ENCODE measurements at places on chromosomes 7 and 10.

- no peak for DNase-seq
Observed at GRCh38 chr7:53744403-53744760, 708.9 kb downstream of the POM121L12 start.

DNA sequence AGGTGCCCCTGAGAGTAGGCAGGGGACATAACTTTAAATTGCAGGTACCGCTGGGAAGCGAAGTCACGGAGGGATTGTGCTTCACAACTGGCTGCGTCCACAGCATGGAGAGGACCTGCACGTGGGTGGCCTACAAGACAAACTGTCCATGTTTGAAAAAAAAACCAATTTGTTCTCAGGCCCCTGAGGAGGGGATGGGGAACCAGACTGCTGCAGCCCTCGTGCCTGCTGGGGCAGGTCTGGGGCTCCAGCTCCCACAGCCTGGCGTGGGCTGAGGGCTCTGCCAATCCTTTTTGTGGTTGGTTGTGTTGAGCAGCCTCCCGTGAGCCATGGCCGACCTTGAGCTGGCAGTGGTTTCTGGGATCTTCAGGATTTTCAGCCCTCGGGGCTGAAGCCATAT, 9.7 kb downstream of the SFRP5 start:
- no peak for DNase-seq

GRCh38 chr10:123991611-123992570, 100.3 kb upstream of the CPXM2 start:
- DNase-seq = no peak

GRCh38 chr7:82423446-82423845, 20.1 kb downstream of the CACNA2D1 start:
- no peak for DNase-seq

- DNase-seq = no peak
Observed at GRCh38 chr7:105336009-105336408, 52.7 kb downstream of the SRPK2 start.

GRCh38 chr10:63071145-63071544, 62.0 kb upstream of the NRBF2 start:
- DNase-seq = no peak

DNA sequence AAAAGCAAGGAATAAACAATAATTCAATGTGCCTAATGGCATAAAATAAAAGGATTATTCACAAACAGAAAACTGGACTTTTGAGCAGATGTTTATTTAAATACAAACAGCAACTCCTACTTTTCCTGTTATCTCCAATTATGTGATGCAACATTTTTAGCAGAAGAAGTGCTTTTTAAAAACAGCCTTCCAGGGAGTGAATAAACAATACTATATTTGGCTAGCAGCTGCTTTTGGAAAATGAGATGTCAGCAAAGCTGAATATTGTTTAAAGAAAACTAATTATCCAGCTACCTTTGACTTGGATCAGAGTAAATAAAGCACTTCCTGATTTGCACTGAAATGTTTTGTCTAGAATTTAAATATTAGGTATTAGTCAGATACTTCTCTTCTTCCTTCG, 23.2 kb downstream of the CDK1 start:
- DNase-seq = no peak

- DNase-seq = no peak
Observed at GRCh38 chr7:141157138-141157765, 83.4 kb downstream of the TMEM178B start.

GRCh38 chr10:115760131-115760530, 512.9 kb downstream of the GFRA1 start:
- DNase-seq = no peak

GRCh38 chr10:24505759-24506158, 217.9 kb downstream of the ARHGAP21 start:
- DNase-seq = no peak

- DNase-seq = no peak
Observed at GRCh38 chr7:132755538-132756483, 179.5 kb upstream of the PLXNA4 start.

- no peak for DNase-seq
Observed at GRCh38 chr7:29892231-29892630, 85.9 kb downstream of the WIPF3 start.

- no peak for DNase-seq
Observed at GRCh38 chr7:81887098-81888090, 117.5 kb upstream of the HGF start.

DNA sequence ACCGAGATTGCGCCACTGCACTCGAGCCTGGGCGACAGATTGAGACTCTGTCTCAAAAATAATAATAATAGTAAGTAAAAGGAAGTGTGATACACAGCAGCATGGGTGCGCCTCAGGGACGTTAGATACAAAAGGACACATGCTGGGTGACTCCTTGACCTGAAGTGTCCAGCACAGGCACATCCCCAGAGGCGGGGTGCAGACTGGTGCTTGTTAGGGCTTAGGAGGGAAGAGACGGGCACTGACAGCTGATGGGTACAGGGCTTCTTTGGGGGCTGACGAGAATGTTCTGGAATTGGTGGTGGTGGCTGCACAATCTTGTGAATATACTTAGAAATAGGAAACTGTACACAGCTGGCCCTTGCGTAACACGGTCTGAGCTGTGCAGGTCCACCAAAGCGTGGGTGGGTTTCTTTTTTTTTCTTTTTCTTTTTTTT, 61.8 kb upstream of the DNAJB6 start:
- DNase-seq = no peak

GRCh38 chr7:123096976-123097375, 101.5 kb upstream of the TAS2R16 start:
- DNase-seq = no peak

GRCh38 chr7:84237533-84238173, 43.1 kb upstream of the SEMA3A start:
- peak; percentile 90 for DNase-seq

DNA sequence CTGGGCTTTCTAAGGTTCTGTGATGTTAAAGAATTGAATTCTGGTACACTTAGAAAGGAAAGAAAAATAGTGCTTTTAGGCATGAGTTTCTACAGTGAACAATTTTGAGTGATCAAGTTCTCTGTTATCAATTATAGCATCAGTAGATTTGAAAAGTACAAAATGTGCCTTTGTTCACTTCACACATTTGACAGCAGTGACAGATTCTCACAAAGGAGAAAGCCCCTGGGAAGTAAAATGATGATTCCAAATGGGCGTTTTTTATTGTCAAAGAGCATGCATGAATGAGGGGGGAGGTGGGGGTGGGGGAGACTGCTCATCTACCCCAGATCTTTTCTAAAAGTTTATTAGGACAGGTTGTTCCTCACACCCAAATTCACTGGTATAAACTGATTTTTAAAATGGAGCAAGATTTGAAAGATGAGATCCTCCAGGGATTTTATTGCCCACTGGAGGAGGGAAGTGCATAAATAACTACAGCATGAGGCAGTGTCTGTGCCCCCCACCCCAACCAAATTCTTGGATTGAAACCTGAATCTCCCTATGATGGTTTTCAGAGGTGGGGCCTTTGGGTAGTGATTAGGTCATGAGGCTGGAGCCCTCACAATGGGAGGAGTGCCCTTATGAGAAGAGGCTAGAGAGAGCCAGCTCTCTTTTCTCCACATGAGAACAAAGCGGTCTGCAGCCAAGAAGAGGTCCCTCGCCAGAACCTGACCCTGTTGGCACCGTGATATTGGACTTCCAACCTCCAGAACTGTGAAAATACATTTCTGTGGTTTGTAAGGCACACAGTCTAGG, 79.5 kb downstream of the AOAH start:
- no peak for DNase-seq

DNA sequence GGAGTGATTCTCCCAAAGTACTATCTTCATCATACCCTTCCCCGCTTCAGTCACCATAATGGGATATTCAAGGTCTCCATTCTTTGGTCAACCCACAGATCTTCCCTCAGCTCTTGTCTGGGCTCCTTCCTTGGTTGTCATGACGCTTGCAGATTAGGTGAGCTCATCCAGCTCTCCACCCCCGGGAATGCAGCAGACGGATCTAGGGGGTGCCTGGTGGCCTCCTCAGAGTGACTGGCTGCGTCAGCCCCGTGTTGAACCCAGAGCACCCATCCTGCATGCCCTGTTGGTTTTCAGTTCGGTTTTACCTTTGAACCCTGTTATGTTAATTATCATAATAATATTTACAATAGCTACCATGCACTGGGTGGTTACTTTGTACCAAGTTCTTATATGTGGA, 6.4 kb downstream of the NEURL1 start:
- no peak for DNase-seq

DNA sequence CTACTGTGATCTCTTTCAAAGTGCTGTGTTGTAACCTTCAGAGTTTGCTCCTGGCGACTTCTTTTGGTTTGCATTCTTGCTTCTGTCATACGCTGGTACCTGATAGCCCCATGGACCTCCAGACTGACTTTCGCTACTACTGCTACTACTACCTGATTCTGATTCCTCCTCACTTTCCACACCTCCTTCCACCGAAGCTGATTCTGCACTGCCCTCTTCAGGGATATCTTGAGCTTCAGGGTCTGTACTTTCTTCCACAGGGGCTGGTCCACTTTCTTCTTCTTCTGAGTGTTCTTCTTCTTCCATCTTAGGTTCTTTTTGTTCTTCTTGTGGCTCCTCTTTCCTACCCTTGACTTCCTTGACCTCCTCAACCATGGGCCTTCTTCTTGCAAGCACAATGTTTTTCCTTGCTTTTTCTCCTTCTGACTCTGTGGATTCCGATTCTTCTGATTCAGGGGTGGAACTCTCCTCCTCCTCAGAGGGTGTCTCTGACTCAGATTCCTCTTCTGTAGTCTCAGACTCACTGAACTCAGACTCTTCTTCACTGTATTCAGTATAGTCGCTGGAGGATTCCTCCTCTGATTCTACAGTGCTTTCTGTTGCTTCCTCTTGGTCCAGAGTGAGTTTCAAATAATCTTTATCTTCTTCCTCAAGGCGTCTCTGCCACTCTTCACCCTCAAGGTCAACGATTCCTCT, 992.2 kb downstream of the PCDH15 start:
- DNase-seq = no peak

DNA sequence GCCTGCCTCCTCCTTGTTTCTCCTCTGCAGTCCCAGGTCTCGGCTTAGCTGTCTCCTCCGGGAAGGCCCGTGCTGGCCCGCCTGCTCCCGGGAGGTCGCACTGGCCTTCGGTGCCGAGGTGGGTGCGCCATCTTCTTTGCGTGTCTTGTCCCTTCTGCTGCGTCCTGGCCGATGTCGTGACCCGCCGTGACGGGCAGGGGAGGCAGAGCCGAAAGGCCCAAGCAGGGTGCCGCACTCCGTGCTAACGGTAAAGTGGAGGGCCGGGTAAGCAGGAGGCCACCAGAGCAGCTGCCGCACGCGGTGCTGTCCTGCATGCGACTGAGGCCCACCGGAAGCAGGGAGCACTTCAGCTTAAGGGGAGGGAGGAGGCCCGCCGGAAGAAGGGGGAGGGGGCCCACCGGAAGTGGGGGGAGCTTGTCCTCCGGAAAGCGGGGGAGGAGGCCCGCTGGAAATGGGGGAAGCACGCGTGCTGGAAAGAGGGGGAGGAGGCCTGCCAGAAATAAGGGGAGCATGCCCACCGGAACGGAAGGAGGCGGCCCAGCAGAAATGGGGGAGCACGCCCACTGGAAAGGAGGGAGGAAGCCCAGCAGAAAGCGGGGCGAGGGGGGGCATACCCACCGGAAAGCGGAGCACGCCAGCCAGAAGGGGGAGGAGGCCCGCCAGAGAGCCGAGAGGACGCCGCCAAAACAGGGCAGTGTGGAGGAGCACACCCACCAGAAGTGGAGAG, 71.4 kb downstream of the PROSER2 start:
- no peak for DNase-seq

DNA sequence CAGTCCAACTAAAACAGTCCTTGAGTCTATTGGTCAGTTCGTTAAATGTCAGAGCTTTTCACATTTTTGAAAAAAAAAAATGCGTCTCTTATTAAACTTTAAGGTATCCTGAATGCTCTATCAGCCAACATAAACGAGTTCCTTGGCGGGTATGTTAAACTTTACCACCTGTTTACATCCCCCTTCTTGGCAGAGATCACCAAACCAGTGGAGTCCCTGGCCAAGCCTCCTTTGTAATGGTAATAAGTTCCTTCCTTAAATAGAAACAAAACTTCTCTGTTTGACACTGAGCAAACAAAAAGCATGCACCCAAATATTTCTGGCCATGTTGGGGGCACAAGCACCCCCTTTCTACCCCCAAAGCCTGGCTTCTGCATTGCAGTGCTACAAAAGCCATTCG, 3.2 kb downstream of the TRIL start:
- DNase-seq = no peak

DNA sequence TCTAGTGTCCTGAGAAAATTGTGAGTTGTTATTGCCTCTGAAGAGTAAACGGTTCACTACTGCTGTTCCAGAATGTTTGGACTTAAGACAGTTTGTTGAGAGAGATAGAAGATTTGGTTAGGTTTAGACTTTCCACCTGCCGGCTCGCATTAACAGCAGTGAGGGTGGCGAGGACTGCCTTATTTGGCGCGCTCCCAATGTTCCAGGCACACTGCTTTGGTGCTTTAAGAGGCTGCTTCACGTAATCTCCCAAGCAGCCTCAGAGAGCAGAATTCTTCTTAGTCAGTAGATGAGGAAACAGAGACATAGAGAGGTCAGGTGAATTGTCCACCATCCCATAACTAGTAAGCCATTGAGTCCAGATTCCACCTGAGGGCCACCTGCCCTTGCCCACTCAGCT, 41.1 kb downstream of the GLRX3 start:
- no peak for DNase-seq

- DNase-seq = no peak
Observed at GRCh38 chr7:106952658-106953231, 87.7 kb downstream of the PIK3CG start.

DNA sequence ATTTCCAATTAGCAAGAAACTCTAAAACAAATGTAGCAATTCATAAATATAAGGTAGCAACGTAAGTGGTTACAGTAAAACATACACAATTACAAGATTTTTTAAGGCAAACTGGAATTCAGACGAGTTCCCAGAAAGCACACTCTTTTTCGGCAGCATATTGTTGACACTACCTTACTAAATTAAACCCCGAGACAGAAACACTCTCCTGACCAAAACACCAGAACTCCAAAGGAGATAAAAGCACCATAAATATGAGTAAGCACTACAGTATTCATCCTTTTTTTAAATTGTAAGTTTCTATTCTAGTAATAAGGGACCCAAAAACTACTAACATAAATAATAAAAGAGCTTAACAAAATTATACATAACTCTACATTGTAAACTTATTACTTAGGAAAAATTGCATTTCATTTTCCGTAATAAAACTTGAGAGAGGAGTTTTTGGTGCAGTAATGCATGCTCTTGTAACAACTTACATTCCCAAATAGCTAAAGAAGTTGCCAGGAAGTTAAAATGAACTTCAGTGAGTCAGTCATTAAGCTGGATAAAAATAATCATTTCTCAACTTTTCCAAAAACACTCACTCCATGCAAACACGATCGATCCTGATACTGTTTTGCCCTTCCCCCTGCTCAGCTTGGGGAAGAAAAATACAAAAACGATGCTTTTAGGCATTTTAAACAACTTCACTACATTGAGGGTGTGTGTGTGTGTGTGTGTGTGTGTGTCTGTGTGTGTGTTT, 2.0 kb downstream of the PIP4K2A start:
- DNase-seq = peak; percentile 8

GRCh38 chr7:158097453-158098124, 490.0 kb downstream of the PTPRN2 start:
- no peak for DNase-seq
